Mucosa of descending colon (tissue), 3 donors: ENCODE measurements at places on chromosomes 13 and 19. TPM values are rescaled to one million over a fixed set of nuclear protein-coding genes. Genes with fewer than 3 reads are reported as not detected.

GRCh38 chr13:48038761-48039160, 1.2 kb downstream of the NUDT15 start:
- no peak for DNase-seq

GRCh38 chr19:48628486-48629296, 8.5 kb downstream of the DBP start:
- DNase-seq: peak; percentile 62

DNA sequence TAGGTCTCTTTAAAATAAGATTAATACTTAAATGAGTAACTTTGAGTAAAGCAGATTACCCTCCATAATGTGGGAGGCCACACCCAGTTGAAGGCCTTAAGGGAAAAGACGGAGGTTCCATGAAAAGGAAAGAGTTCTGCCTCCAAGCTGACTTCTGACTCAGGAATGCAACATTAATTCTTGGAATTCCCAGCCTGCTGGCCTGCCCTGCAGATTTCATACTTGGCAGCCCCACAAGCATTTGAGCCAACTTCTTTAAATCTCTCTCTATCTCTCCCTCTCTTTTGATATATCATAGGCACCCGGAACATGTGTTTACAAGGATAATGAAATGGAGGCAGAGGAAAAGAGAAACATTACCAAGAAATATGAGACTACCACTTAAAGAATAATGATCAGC, 902.3 kb upstream of the MIR17HG start:
- DNase-seq: no peak

The HIPK4 gene
- total RNA-seq: not detected

The LRP3 gene
- 7.4 TPM for total RNA-seq

GRCh38 chr19:35436477-35437405, 11.3 kb upstream of the FFAR2 start:
- peak; percentile 59 for DNase-seq

GRCh38 chr13:21012211-21012610, 49.2 kb downstream of the LATS2 start:
- DNase-seq: no peak

The ZNF675 gene
- total RNA-seq: 21.5 TPM

DNA sequence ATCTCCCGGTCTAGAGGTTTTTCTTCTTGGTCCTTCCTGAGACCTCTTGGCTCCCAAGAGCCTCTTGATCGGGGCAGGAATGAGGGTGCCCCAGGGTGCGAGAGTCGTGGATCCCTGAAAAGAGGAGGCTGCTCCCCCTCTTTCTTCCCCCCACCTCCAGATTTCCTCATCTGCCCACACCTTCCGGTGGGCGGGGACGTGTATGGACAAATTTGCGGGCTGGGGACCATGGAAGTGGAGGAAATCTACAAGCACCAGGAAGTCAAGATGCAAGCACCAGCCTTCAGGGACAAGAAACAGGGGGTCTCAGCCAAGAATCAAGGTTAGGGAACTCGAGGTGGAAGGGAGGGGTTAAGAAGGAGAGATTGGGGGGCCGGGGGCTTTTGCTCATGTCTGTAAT, at the start of gene MCEMP1:
MCEMP1 (plus strand) TSS at position 237 of the 400 bp plus-strand sequence; CDS start at position 268, 31 bp downstream.
- DNase-seq: no peak

GRCh38 chr13:69485991-69486592, 621.5 kb upstream of the ATXN8OS start:
- DNase-seq: no peak

- no peak for DNase-seq
These were observed 7.9 kb downstream of the SAMD4B start for GRCh38 chr19:39350156-39350555.

- no peak for DNase-seq
These were observed 49.4 kb downstream of the F2RL3 start for GRCh38 chr19:16938211-16938610.

The FUT1 gene
- total RNA-seq: 0.72 TPM

The MCEMP1 gene
- total RNA-seq: 0.38 TPM

GRCh38 chr19:46402725-46403124, 10.6 kb downstream of the CCDC8 start:
- DNase-seq: peak; percentile 22

The CPT1C gene
- total RNA-seq: 1.9 TPM

DNA sequence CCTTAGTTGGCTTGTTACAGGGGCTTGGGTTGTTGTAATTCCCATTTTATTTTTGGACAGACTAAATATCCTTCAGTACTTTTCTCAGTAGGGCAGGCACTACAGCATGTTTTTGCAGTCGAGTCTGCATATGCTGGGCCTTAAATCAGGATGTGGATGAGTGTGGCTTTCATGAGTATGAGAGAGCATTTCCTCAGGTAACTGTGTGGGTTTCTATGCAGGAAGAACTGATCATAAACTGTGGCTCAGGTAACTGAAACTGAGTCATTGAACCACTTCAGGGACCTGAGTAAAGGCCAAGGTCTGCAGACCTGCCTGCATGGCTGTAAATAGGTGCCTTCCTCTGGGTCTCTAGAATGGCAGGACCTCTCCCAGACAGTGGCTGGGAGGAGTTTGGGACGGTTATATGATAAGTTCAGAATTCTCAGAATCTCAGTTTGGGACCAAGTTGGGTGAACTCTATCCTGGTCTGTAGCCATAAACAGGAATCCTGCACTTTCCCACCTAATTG, 112.1 kb downstream of the ZNF737 start:
- DNase-seq: no peak

- no peak for DNase-seq
These were observed 399.2 kb downstream of the MYO16 start for GRCh38 chr13:109028624-109029023.

DNA sequence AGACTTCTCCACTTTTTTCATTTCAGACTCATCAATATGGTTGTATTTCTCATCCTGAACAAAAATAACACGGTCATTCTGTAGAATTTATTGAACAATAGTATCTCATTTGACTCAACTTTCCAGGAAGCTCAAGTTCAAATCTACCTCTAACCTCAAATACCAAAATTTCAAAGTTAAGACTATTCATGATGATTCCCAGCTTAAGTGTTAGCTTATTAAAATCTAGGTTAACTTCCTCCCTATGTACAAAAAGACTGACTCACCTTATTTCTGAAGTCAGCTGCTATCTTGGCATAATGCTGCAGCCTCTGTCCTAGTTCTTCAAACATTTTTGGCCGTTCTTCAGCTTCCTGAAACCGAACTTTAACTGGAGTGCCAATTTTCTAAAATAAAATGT, 23.2 kb downstream of the HSPH1 start:
- DNase-seq: no peak

- DNase-seq: peak; percentile 61
These were observed 207.4 kb upstream of the RFC3 start for GRCh38 chr13:33610438-33611120.

The ZIC2 gene
- 0.09 TPM for total RNA-seq

The SIGLEC12 gene
- total RNA-seq: 1.5 TPM

DNA sequence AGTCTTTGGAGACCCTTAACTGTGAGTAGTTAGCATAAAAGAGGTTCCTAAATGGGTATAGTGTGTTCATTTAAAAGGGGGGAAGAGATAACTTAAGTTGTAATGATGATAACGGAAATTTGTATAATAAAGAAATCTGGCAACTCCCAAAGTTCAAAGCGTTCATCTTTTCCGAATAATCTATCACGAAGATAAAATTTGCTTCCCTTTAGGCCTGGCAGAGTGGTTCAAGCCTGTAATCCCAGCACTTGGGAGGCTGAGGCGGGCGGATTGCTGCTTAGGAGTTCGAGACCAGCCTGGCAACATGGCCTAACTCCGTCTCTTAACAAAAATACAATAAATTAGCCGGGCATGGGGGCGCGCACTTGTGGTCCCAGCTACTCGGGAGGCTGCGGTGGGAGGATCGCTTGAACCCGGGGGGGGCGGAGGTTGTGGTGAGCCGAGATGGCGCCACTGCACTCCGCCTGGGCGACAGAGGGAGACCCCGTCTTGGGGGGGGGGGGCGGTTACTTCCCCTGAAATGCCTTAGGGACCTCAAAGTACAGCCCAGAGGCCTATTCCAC, 934 bp downstream of the N4BP2L2 start:
- peak; percentile 69 for DNase-seq

DNA sequence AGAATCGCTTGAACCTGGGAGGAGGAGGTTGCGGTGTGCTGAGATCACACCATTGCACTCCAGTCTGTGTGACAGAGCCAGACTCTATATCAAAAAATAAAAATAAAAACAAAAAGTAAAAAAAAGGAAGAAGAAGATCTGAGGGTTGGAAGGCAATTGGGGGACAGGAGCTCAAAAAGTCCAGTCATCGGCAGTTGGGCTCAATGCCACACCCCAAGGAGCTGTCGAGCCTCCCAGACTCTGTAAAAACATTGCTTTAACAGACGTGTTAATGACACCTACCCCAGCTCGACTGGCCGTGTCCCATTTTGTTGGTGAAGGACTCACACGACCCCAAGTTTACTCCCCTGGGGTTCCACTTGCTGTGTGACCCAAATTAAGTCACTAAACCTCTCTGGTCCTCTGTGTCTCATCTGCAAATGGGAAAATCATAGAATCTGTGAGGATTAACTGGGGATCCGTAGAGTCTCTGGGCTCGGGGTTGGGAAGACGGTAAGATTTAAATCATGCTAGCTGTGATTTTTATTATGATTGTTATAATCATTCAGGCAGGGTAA, 7.0 kb downstream of the GNA15 start:
- DNase-seq: no peak

The ZNF99 gene
- not detected for total RNA-seq

The POLR1D gene
- total RNA-seq: 91.0 TPM

DNA sequence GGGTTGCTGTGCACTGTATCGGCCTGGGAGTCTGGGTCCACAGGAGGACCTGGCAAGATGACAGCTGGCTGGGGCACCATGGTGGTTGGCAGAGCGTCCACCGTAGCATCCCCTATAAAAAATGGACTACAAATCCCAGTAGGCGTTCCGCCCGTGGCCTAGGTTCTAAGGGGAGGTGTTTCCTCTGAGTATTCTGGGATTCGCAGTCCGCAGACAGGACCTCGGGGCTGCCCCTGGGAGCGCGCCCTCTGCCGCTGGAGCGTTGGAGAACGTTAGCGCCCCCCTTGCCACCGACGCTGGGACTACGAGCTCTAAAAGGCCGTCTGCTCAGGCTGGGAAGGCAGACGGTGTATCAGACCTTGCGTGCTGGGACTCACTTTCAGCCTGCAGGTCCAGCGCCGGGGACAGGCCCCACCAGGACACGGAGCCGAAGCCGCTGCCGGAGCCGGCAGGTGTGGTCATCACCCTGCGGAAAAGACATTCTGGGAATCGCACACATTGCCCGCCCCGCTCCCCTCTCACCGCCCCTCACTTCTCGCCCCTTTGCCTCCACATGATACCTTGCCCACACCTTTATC, 372 bp downstream of the DNAAF3 start:
- peak; percentile 62 for DNase-seq

GRCh38 chr13:112772539-112772909, 82.7 kb downstream of the ATP11A start:
- DNase-seq: no peak
